ENCODE measurements at places on chromosomes 16 and 17.

- DNase-seq = no peak
Observed at GRCh38 chr17:39543176-39543575, 64.5 kb downstream of the NEUROD2 start.

- no peak for DNase-seq
Observed at GRCh38 chr16:55498101-55498500, 10.8 kb upstream of the LPCAT2 start.

DNA sequence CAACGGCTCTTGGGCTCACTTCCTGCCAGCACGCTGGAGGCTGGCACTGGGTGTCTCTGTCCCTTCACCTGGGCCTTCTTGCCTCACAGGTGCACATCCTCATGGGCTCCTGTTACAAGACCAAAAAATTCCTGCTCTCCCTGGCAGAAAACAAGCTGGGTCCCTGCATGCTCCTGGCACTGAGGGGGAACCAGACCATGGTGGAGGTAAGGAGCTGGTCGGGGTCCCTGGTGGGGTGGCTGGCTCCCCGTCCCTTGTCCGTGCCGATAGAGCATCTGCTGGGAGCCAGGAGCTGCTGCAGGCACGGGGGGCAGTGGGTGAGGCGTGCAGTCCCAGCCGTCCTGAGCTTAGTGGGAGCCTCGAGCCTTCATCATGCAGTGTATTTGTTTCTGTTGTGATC lies 79.5 kb upstream of the PLCG2 start:
- no peak for DNase-seq

DNA sequence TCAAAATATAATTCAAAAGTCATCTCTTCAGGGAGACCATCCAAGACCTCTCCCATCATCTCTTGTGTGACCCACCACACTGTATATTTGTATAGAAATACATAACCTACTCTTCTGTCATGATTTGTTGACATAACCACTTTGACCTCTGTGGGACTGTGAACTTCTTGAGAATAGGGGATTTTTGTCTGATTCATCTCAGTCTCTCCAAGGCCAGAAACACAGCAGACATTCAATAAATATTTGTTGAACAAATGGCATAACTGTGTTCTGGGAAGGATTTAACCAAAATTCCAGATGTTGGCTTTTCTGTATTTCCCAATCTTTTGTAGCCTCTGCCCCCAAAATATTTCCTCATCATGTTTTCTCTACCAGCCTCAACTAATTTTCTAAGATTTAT lies 169.7 kb downstream of the CDH11 start:
- no peak for DNase-seq

- no peak for DNase-seq
Observed at GRCh38 chr17:80356231-80356856, 58.6 kb upstream of the ENDOV start.

DNA sequence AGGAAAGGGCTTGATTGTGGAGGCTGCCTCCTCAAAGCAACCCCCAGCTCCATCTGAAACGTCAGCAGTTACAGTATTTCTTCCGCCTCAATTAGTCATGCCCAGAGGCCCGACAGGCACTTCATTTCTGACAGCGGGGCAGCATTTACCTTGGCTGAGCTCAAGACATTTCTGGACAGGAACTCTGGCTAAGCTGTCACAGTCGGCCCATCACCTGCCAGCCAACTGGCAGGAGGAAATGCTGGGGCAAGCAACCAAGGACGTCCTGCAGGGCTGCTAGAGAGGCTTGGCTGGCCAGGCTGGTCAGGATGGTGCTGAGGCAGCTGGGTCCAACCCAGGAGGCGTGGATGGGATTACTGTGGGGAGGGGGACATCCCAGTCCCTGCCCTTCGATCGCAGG lies 27.8 kb downstream of the PLXDC1 start:
- DNase-seq = no peak

- DNase-seq = no peak
Observed at GRCh38 chr16:51113236-51114125, 37.6 kb downstream of the SALL1 start.

- no peak for DNase-seq
Observed at GRCh38 chr17:51718983-51719382, 439.5 kb downstream of the CA10 start.

DNA sequence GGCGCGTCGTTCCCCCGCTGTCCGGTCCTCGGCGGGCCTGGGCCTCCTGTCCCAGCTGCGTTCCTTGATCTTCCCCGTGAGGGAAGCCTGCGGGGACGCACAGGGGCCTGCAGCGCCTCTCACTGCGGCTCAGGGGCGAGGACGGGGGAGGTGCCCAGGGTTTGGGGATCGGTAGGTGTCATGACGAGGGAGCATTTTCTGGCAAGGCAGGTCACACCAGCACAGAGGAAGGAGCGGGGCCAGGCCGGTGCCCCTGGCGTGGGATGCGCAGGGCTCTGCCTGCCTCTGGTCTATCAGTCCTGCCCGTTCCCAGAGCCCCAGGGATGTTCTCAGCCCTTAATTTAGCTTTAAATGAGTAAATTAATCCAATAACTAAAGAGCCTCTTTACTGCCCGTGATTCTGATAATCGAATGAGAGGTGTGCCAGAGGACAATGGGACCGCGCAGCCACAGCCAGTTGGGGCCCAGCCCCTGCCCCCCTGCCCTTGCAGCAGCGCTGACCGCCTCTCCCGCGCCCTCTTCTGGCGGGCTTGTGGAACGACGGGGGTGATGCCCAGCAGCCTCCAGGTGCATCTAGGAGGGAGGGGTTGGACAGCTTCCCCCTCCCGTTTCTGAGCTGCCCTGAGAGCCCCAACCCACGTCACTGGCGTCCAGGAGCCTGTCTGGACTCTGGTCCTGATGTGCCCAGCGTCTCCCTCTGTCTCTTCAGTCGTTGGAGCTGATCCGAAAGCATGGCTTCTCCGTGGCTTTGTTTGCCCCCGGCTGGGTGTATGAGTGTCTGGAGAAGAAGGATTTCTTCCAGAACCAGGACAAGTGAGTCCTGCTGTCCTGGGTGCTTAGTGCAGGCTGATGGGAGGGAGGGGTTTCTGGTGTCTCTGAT lies 7.9 kb downstream of the ENGASE start:
- peak; percentile 52 for DNase-seq

- peak; percentile 53 for DNase-seq
Observed at GRCh38 chr16:90008708-90009145, 10.5 kb downstream of the DBNDD1 start.

DNA sequence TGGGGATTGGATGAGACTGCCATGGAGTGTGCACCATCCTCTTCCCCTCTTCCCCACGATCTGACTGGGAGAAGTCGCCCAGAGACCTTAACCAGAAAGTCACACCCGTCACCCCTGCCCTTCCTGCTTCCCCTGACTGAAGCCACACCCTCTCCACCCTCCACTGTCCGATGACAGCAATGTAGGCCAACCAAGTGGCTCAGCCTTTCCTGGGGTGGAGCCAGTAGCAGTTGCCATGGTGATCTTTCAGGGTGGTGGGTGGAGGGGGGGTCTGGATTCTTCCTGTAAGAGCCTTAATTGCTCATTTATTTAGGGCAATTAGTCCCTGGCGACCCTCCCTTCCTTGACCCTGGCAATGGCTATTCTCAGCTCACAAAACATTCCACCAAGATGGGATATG lies 37.5 kb upstream of the PHB1 start:
- DNase-seq = no peak

Data from activated CD4-positive, alpha-beta T cell treated with anti-CD3 and anti-CD28 coated beads, Interleukin-2, amount 50 U/mL, for 1 hour (primary cell).